T47D (cell line): ENCODE measurements at places on chromosomes 7 and 10.

GRCh38 chr7:31105256-31105950 lies 53.3 kb downstream of the ADCYAP1R1 start:
- no peak for DNase-seq

DNA sequence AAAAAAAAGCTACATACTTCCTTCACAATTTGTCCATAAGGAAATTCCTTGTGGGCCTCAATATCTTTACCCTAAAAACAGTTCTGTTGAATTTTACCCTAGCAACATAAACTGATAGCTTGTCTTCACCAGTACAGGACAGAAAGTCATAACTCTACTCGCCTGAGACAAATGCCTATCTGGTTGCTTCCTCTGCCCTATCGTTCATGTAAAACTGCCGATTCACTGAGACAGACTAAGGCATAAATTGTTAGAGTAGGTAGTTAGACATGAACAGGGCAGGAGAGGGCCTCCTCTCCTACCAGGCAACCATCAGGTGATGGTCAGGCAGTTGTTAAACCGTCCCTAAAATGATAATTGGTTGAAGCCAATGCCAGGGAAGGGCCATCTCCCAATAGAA lies 25.0 kb downstream of the IFIT3 start:
- DNase-seq = no peak

GRCh38 chr7:138864667-138865066 lies 66.7 kb upstream of the ATP6V0A4 start:
- DNase-seq = no peak

DNA sequence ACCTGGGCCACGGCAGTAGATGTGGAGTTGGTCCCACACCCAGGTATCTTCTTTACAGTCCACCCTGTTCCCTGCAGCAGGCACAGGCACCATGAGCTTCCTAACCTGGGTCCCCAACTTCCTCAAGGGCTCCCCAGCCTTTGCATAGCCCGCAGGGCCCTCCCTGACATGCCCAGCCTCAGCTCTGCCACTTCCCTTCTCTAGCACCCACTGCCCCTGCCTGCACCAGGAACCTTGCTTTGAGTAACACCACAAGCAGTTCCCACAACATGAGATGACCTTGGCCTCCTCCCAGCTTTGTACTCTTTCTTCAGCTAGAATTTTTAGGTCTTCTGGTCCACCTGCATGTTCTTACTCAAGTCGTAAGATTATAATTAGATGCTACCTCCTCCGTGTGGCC lies 92.2 kb upstream of the ZPBP start:
- DNase-seq = no peak

- no peak for DNase-seq
These were observed 434.0 kb downstream of the INHBA start for GRCh38 chr7:41268878-41269277.

DNA sequence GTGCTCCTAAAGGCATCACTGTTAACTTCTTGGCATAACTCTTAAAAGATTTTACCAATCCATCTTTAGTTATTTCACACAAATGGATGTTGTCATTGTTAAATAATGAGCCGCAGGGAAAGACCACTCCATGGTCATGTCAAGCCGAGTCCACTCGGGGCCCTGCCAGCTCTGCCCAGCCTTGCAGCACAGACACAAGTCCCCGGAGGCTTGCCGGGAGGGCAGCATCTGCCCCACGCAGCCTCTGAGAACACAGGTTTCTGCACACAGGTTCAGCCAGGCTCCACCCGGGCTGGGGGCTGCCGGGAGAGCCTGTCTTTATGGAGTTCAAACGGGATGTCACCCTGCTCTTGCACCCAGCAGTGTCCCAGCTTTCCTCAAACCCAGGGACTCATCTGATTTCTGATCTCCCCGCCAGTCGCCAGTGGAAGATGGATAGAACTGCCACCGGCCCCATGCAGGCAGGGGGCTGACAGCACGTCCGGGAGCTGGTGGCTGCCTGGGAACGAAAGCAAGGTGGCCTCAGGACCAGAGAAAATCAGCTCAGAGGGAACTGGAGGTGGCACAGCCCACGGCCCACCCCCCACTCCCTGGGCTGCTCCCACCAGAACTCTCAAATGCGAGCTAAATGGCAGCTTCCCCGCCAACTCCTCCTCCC lies 156.2 kb downstream of the TCERG1L start:
- DNase-seq = no peak

- DNase-seq = no peak
These were observed 66.0 kb downstream of the CHCHD3 start for GRCh38 chr7:133015888-133016287.

DNA sequence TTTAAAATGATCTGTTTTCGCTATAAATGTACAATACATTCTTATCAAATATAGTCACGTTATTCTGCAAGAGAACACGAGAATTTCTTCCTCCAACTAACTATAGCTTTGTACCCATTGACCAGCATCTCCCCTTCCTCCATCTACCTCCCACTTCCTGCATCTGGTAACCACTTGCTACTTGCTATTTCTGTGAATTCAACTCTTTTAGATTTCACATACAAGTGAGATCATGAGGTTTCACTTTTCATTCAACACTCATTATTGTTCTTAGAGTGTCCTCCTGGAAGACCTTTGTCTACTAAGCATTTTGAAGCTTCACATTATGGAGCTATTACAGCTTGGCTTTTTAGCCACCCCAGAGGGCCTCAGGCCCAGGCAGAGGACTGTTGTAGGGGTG lies 741.3 kb upstream of the FZD8 start:
- DNase-seq = no peak

DNA sequence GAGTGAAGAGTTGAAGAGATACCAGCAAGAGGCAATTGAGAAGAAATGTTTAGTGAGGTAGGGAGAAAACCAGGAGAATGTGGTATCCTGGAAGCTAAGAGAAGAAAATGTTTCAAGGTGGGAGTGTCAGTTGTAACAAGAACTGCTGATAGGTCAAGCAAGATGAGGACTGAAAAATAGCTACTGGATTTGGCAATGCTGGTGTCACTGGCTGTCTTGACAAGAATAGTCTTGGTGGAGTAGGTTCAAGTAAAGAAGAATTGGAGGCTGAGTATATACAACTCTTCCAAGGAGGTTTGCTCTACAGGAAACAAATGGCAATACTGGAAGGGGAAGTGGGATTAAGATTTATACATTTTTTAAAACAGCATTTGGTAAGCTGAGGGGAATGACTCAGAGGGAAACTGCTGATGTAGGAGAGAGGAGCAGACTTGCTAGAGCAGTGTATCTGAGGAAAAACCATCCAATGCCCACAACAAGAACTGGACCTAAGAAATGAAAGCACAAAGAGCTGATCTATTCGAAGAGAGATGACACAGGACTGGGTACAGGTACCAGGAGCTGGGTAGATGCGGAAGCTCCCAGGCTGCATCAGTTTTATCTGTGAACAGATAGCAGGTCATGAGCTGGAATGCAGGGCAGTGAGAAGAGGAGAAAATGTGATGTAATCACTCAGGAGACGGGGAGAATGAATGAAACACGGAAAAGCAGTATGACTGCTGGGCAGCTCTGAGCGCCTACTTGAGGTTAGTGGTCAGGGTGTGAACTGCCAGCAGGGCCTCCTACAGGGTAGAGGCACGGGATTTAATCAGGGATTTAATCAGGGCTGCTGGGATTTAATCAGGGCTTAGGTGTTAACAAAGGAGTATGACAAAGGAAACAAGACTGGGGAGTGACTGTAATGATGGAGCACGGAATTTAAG lies 34.5 kb downstream of the FAM25A start:
- DNase-seq = no peak

- DNase-seq = no peak
These were observed 26.5 kb upstream of the HIBADH start for GRCh38 chr7:27689150-27689549.

- DNase-seq = no peak
These were observed 233.4 kb upstream of the SLC26A5 start for GRCh38 chr7:103679151-103680132.

- no peak for DNase-seq
These were observed 673.9 kb downstream of the PARD3 start for GRCh38 chr10:34141032-34141680.

DNA sequence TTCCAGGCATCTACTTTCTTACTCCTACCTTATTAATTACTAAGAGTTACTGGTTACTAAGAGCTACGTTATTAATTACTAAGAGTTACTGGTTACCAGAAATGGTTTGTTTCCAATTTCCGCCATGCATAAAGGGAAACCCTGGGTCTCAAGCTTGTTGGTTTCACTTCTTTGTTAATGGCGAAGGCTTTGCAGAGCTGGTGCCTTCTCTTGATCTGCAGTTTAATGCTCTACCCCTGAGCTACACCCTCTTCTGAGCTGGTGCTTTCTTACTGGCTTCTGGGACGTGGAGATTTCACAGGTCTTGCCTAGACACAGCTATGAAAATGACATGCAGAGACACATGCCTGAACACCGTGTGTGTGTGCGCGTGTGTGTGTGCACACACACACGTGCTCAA lies 560 bp downstream of the CPA4 start:
- no peak for DNase-seq

- no peak for DNase-seq
These were observed 98.1 kb upstream of the STK17A start for GRCh38 chr7:43484678-43485395.

- DNase-seq = no peak
These were observed 158.2 kb downstream of the ST7 start for GRCh38 chr7:117111535-117111934.

- DNase-seq = no peak
These were observed 239.0 kb upstream of the IMMP2L start for GRCh38 chr7:111801277-111801676.

- DNase-seq = no peak
These were observed 47.0 kb downstream of the GRK5 start for GRCh38 chr10:119254335-119254734.

DNA sequence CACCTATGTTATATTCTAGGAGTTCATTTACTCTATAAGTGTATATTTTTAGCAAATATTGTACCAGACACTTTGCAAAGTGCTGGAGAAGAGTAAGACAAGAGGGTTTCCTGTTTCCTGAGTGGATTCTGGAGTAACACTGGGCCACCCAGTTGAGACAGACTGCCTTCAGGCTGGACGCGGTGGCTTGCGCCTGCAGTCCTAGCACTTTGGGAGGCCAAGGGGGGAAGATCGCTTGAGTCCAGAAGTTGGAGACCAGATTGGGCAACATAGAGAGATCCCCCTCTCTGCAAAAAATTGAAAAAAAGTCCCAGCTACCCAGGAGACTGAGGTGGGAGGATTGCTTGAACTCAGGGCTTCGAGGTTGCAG lies 772 bp upstream of the ZSCAN25 start:
- DNase-seq = no peak

- no peak for DNase-seq
These were observed 95.7 kb downstream of the DGKB start for GRCh38 chr7:14806891-14807290.
